ENCODE measurements at places on chromosomes 11 and 22.

DNA sequence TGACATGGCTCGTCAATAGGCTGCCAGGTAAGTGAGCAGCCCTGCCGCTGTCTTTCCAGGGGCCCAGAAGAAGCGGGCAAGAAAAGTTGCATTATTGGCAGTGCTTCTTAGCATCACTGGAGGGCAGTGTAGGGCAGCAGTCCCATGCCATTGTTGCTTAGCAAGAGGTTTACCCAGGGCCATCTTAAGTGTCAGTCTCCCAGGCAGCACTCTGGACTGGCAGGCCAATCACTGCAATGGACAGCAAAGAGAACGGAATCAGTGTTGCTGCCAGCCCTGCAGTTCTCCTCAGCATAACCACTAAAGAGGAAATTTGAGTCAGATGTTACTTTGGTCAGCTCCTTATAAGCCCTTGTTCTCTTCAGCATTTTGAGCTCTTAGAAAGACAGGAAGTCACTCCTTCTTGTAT is 13.4 kb upstream of the GRK2 start:
- no peak for DNase-seq

- DNase-seq: no peak
Observed at GRCh38 chr11:20259506-20259905, 99.2 kb upstream of the DBX1 start.

DNA sequence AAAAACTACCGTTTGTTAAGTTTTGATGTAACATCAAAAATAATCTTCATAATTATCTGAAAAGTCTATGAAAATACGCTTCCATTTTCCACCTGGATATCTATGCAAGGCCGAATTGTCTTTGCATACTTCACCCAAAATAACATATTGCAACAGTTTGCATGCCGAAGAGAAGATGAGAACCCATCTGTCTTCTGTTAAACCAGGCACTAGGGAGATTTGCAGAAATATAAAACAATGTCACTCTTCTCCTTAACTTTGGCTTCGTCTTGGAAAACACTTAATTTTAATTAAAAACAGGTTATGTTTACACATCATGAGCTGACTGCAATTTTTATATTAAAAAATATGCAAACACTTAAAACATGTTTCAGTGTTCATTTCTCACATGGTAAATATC is 1325.8 kb downstream of the TBC1D22A start:
- DNase-seq: no peak

- no peak for DNase-seq
Observed at GRCh38 chr11:103585401-103585800, 451.0 kb upstream of the DDI1 start.

DNA sequence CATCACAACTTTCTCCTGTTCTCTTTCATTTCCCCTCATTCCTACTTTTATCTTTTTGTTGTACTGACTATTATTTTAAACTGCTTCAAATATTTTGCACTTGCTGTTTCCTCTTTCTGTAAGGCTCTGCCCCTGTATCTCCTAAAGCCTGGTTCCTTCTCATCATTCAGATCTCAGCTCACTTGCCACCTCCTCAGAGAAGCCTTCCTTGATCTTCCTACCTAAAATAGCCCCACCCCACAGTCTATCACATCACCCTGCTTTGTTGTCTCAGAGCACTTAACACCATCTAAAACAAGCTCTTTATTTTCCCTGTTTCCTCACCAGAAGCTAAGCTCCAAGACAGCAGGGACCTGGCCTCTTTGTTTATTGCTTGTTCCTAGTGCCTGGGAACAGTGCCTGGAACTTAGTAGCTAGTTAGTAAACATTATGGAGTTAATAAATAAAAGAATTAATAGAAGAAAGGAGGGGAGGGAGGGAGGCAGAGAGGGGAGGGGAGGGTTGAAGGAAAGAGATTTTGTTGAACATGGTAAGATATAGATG is 2.5 kb upstream of the STK33 start:
- DNase-seq: no peak

DNA sequence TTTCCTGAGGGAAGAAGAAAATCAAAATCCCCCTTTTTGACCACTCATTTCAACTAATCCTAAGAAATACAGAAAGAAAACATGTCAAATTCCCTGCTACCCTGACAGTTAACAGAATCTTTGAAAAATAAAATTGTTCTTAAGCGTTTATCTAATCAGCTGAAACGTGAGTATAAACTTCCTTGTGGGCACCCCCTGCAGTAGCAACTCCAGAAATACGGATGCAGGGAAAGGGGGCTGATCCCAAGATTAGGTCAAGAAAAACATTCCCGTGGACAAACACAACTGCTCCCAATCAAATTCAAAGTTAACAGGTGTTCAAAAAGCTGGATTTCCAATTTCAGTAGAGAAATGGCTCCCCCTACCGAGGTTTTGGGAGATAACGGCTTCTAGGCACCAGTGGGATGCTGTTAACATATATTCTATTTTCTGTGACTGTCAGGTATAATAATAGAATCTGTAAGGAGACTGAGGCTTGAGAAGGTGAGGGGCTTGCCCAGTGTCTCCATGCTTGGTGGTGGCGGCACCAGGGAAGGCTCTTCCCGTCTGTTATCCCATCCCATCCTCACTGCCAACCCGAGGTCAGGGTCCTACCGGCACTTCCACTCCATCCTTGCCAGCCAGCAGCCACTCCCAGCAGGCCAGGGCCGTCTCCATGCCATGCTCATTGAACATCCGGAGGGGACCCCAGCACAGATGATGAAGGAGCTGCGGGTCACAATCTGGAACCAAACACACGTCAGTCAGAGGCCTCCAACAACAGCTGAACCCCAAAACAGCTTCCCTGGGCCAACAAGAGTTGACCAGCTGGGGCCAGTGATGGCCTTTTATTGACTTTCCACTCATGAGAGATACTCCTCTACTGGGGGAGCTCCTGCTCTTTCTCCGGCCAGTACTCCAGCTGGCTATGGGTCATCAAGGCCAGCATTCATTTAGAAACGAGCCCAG is 32.0 kb upstream of the SERPIND1 start:
- no peak for DNase-seq

GRCh38 chr11:106983991-106984390 is 34.3 kb downstream of the GUCY1A2 start:
- DNase-seq: no peak

DNA sequence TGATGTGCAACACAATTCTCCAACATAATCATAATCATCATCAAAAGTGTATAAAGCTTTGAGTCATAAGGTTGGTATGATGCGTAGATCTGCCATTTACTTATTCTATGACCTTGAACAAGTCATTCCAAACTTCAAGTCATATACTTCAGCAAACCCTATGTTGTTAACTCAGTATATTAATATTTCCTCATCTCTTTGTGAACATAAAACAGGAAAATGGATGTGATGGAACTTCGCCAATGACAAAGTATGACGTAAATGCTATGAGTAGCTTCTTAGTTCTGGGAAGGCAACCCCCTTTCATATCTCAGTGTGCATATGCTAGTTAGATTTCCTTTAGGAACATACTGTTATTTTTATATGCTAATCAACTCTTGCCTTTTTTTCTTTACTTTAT is 102.7 kb upstream of the ANO3 start:
- no peak for DNase-seq

GRCh38 chr11:28231475-28231874 is 123.3 kb downstream of the METTL15 start:
- DNase-seq: no peak

- DNase-seq: no peak
Observed at GRCh38 chr11:4522752-4523151, 22.2 kb upstream of the OR52M1 start.

DNA sequence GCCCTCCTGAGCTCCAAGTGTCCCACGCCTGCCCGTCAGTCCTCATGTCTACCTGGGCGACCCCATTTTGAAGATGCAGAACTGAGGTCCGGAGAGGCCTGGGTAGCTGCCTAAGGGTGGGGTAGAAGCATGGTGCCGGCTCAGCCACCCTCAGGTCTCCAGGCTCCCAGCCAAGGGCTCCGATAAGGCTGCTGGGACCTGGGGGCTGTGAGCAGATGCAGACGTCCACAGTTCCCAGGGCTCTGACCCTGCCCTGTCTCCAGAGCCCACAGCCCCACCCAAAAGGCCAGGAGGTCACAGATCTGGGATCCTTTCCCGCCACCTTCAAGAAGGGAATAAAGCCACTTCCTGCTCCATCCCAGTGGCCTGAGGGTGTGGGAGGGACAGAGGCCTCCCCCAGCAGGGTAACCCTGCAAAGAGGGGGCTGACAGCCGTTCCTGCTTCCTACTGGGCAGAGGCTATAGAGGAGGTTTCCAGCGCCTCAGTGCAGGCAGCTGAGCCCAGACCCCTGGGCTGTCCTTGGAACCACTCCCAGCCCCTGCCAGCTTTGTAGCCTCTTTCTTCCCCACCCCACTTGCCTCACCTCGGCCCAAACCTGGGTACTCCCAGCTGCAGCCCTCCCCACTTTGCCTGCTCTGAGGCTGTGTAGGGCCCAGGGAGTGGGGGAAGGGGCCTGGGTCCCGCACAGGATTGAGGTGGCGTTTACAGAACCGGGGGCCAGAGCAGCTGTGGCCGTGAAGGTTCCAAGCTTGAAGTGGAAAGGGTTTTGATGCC is 85.5 kb downstream of the CDKN1C start:
- no peak for DNase-seq

DNA sequence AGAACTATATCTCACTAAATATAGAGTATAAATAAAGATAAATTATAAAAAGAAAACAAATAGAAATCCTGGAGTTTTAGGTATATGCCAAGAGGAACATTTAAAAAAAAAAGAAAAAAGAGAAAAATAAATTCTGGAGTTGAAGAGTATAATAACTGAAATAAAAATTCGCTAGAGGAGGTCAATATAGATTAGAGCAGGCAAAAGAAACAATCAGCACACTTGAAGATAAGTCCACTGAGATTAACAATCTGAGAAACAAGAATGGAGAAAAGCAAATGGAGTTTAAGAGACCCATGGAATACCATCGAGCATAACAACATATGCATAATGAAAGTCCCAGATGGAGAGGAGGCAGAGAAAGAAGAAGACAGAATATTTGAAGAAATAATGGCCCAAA is 14.3 kb upstream of the BEST1 start:
- DNase-seq: no peak

DNA sequence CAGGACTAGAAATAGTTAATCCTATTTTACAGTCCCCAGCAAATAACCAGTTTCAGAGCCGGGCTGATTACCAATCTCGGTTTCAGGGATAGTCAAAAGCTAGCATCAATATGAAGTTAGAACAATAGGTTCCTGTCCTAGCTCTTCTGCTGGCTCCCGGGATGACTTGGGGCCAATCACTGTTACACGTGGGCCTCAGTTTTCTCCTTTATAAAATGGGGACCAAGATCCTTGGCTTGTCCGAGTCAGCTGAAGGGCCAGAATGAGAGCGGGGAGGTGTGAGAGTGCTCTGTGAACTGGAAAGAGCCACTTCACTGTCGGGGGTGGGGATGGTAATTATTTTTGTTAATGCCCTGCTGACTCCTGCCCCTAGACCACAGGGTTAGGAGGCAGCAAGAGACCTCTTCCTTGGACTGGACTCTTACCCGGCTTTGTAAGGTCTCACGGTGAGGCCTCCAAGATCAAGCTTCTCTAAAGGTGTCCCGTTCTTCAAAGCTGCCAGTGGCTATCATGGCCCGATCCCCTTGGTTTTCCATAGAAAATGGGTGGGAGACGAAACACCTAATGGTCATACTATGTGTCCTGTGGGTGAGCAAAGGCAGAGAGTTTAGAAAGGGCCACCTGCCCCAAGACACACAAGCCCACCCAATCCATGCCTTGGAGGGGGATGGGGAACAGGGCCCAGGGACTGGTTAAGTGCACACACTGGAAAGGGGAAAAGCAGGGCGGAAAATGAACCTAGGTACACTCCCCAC is 1.4 kb downstream of the UCP2 start:
- no peak for DNase-seq

DNA sequence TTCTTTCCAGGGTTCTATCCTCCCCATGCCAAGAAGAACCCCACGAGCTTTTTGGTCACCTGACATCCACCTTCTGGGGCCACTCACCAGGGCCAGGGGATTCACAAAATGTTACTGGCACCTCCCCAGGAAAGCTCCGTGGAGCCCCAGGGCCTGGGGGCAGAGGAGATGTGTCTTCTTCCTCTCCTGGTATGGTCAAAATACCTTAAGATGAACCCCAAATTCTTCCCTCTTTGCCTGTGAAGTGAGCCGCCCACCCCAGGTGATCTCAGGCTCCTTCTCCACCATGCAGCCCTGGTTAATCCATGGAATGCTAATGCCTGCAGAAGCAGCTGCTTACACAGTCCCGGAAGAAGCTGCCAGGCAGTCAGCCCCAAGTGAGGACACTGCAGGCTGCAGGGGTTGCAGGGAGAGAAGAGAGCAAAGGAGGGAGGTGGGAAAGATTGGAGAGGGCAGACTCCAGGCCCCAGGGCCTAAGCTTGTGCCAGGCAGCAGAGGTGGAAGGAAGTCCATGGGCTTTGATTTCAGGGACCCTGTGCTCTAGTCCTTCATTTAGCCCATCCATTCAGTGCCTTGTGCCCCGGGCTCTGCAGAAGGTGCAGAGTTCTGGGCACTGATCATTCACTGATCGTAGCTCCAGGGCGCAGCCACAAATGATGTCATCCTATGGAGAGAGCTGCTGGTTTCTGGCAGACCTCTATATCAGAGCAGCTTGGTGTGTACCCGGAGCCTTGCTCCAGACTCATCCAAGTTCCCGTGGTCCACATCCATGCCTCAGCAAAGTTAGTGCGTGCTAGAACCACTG is 127.9 kb upstream of the NECTIN1 start:
- no peak for DNase-seq

GRCh38 chr11:94117871-94118270 is 10.8 kb upstream of the PANX1 start:
- DNase-seq: no peak

DNA sequence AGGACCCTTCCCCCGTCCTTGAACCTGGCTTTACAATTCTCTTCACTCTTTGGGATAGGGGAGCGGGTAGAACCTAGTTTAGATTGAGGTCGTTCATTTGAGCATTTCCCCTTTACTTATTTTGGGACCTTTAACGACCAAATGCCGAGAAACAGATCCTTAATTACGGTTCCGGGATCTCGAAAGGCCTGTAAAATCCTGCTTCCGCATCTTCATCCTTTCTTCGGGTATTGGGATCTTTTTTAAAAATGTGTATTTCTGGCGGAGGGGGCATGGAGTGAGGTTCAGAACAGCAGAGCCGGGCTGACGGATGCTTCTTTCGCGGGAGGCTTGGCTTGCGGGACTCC is 395 bp upstream of the HIPK3 start:
- DNase-seq: no peak

DNA sequence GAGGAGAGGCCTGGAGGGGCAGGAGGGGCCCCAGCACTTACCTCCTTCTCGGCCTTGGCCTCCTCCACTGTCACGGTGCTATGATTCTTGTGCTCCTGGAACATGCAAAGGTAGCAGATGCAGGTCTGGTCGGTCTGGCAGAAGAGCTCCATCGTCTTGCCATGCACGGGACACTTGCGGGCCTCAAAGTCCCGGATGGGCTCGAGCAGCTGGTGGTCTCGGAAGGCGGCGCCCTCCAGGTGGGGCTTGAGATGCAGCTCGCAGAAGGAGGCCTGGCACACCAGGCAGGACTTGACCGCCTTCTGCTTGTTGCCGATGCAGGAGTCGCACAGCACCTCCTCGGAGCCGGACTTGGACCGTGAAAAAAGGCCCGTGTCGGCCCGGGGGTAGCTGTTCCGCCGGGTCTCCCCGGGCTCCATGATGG is 714 bp downstream of the TRIM29 start:
- DNase-seq: no peak

GRCh38 chr11:27111896-27112295 is 71.3 kb downstream of the BBOX1 start:
- no peak for DNase-seq

- DNase-seq: no peak
Observed at GRCh38 chr11:3962406-3962840, 107.0 kb downstream of the STIM1 start.
